Activated CD4-positive, alpha-beta T cell treated with anti-CD3 and anti-CD28 coated beads, Interleukin-2, amount 50 U/mL, for 4 hours (primary cell): ENCODE measurements at places on chromosomes 7 and 10.

GRCh38 chr10:119408072-119408471 is 134.4 kb downstream of the RGS10 start:
- no peak for DNase-seq

GRCh38 chr7:7957513-7957912 is 11.1 kb upstream of the GLCCI1 start:
- DNase-seq, result no peak

DNA sequence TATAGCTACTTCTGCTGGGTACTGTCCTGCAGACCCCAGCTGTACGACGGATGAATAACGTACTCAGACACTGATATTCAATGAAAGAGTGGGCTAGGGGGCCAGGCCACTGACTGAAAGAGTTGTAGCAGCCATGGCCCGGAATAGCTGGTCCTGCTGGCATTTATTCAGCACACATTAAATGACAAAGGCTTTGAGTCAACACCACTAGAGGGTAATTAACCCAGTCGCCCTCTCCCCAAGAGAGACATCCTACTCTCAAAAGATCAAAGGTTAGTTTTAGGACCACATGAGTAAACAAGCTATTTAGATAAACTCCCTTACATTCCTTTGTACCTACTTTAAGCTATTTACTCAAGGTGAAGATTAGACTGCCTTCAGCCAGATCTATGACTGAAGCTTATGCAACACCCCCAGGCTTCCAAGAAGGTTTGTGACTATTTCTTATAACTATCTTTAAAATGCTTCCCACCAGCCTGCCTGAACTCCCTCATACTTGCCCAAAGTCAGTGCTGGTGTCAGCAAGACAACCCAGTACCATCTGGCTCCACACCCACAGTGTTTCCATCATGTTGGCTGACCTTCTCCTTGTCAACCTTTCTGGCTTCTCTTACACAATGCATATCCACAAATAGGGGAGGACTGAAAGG is 629.1 kb downstream of the SORCS1 start:
- no peak for DNase-seq

DNA sequence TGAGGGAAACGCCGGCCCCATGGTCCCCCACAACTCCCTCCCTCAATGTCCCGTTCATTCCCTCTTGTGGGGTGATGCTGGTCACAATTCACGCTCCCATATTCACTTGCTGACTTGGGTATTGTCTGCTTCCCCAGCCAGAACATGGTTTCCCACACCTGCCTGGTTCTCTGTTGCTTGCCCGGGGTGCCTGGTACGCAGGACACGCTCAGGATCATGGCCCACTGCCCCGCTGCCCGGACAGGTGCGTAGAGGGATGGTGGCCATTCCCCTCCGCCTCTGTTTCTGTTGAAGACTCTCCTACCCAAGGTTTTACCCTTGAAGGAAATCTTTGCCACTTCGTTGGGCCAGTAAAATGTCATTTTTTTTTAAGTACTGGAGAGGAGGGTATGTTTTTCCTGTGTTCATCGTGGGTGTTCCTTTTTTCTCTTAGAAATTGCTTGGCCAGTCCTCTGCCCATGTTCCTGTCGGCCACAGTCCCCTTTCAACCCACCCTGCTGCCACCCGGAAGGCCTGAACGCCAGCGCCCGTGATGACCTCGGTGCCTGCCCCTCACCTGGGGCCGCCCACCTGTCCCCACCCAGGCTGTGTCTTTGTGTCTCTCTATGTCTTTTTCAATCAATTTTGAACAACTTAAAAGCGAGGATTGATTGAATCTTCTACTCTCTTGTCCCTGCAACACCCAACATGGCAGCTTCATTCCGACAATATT is 38.2 kb downstream of the FOXL3 start:
- DNase-seq, result no peak

DNA sequence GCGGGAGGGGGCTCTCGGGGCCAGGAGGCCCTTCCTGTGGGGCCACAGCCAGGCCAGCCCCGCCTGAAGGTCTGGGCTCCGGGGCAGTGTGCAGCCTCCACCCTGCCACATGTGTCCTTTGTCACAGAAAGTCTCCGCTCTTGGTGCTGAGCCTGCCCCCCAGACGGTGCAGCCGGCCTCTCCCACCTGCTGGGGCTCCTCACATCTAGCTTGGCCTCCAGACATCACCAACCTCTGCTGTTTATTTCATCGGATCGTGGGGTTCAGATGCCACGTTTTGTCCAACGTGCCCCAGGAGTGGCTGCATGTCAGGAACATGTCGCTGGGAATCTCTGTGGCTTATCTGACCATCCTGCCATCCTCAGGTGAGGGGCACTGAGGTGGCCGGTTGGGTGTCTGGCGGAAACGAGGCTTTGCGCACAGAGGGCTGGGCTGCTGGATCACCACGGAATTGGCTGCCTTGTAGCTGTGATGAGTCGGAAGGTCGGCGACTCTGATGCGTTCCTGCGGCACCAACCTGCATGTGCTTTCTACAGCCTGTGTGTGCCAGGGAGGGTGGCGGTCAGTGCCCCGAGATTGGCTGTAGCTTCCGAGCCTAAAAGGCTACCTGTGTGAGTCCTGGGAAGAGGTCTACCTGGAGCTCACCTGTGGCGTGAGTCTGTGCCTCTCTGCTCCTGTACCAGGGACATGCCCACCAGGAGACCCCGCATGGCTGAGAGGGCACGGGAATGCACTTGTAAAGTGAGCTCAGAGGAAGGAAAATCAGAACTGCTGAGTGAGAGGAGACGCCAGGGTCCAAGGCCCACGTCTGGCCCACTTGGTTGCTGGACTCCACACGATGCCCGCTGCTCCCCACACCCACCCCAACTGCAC is 316.4 kb downstream of the DNAJB6 start:
- DNase-seq, result no peak

GRCh38 chr10:4527281-4527970 is 298.6 kb upstream of the AKR1E2 start:
- DNase-seq, result no peak

- no peak for DNase-seq
Observed at GRCh38 chr10:71466330-71466729, 69.6 kb downstream of the CDH23 start.

- DNase-seq, result no peak
Observed at GRCh38 chr7:41222746-41223145, 480.1 kb downstream of the INHBA start.

DNA sequence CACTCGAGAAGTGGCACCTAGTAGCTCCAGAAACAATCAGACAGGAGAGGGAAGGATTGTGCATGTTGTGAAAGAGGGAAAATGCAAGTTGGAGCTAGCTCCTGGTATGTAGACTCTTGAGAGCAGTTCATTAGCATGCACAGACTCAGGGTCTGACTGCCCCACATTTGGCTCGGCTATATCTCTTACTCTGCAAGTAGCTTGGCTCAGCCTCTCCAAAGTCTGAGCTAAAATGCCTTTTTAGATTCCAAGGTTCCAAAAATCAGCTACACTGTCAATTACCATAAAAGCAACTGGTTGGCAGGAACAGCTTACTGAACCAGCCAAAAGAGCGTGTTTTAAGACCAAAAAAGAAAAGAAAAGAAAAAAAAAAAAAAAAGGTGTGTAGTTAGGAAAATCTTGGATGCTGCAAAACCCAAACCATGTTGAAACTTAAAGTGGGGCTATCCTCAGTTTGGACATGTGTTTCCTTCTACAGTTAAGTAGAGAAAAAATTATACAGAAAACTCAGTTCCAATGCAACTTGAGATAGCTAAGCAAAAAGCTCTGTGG is 65.5 kb downstream of the MKX start:
- no peak for DNase-seq

- DNase-seq, result no peak
Observed at GRCh38 chr7:1140476-1141104, 19.4 kb downstream of the ZFAND2A start.

- DNase-seq, result no peak
Observed at GRCh38 chr10:13685885-13686284, 99.1 kb downstream of the PRPF18 start.

DNA sequence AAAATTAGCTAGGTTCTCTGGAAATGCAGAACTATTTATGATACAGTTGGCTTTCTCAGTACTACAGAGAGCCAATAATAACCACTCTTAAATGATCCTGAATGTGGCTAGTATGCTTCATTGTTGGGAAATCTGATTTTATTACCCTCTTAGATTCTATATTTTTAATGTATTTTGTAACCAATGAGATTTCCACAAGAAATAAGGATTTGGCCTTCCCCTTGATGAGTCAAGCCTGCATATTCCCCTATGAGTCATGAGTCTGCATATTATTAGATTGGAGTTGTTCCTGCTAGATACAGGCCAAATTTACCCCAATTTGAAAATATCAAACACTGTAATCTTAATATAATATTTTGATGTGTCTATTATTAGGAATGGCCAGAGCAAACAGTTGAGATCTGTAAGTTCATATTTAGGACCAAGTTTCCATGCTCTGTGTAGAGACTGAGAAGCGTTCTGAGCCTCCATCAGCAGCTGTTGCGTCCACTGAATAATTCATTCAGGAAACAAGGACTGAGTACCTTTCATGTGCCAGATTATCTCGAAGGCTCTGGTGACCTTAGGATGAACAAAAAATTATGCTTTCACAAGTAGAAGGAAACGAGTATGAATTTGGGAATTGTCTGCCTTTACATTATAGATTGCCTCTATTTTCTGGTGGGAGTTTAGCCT is 793.4 kb downstream of the NRG3 start:
- no peak for DNase-seq

GRCh38 chr7:44268671-44269070 is 56.7 kb downstream of the CAMK2B start:
- DNase-seq, result no peak

DNA sequence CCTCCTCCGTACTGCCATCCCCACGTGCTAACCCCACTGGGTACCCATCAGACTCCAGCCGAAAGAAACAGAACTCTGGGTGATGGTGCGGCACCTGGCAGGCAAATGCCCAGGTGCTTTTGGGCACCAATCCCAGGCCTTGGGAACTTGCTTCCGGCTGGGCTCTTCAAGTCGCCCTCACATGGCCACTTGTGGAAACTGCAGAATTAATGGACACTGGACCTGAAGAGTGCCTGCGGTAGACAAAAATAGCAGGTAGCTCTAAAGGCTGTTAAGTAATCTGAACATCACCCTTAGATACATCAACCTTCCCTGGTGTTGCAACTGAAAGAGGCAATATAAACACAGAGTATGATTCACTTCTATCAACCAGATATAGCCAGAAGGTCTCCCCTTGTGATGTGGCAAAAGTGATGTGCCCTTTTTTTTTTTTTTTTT is 644.4 kb downstream of the GRM8 start:
- no peak for DNase-seq

DNA sequence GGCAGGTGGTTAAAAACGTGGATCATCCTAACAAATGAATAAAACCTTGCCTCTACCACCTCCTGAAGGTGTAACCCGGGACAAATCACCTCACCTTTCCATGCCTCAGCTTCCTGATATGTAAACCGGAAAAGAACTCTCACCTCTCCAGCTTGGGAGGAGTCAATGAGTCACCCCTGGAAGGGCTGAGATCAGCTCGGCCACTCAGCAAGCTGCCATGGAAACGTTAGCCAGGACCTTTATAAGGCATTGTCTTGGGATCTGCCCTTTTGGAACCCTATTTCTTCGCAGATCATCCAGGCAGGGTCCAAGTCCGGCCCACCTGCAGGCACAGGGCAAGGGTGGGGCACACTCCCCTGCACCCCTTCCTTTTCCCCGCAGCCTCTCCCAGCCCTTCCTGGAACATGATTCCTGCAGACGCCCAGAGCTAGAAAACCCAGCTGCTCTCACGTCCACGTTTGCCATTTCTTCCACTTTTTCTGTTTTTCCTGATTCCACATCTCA is 81.6 kb upstream of the PFKP start:
- no peak for DNase-seq

DNA sequence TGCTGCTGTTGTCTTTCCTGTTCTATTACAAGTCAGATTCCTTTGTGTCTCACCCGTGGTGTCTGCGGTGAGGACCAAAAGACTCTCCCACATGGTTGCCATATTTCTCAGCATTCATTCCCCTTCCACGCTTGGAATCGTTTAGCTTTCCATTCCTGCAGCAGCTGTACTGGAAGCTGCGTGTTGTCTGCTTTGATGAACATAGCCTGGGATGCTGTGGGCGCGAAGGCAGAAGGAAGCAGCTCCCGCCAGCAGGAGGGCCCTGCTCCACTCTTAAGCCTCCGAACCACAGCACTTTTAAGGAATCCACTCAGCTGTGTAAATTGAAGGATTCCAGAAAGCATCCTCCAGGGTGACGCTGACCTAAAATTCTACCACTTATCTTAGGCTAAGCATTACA is 303.6 kb upstream of the PITRM1 start:
- no peak for DNase-seq

- no peak for DNase-seq
Observed at GRCh38 chr7:127348247-127348631, 44.3 kb downstream of the ZNF800 start.

DNA sequence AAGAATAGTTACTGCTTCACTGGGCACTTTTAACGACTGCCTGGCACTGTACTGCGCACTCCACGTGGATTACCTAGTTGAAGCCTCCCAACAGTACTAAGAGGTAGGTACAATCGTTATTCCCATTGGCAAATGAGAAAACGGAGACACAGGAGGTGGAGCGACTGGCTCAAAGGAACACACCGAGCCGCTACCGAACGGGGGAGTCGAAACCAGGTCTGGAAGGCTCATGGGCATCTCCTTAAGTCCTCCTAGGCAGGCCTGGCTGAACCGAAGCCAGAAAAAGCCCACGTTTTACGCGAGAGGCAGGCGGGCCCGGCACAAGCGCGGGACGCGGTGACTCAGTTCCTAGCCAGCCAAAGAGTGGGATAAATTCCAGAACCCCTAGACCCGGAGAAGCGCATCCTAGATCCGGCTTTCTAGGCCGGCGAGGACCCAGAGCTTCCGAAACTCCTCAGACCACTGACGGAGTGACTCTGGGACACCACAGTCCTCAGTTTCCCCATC is 472 bp downstream of the PDAP1 start:
- peak; percentile 44 for DNase-seq

GRCh38 chr7:82595176-82595575 is 151.6 kb upstream of the CACNA2D1 start:
- DNase-seq, result no peak
